ENCODE measurements at places on chromosomes 7 and 10. TPM values are rescaled to one million over a fixed set of nuclear protein-coding genes. Genes with fewer than 3 reads are reported as not detected.

DNA sequence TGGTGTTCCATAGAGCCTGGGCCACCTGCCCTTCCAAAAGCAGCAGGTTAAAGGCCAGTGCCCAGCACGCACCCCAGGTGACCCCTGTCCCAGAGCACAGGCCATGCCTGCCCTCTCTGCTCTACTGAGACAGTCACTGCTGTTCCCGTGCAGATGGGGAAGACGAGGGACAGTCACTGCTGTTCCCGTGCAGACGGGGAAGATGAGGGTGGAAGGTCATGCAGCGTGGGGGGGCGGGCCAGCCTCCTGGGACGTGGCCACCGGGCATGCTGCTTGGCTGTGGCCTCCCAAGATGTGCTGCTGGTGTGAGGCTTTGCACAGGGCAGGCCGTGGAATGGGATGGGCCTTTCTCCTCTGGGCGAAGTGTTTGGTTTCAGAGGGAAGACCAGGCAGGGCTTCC, 18.4 kb downstream of the LRRC27 start:
- no peak for DNase-seq

DNA sequence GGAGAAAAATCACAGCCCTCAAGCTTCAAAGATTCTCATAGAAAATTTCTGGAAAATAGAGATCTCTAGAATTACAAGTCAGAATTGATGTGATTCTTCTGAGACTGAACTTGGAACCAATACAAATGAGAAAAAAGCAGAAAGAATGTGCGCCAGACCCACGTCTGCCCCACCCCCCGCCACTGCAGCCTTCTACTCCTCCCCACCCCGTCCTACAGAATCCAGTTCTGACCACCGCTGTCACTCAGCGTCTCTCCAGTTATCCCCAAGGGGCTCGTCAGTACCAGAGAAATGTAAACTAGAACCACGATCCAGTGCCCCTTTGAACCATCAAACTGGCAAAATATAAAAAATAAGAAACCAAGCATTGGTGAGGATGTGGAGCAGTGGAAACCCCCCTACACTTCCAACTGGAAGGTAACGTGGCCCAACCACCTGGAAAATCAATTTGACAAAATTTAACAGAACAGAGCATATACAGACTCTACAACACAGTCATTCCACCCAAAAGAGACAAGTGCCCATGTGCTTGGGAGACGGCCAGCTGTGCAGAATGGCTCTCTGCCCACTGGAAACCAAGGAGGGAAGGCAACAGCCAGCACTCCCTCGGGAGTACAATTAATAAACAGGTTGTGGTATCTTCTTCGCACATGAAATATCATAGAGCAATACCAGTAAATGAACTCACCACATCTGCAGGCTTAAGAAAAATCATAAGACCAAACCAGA, 397.9 kb downstream of the TNS3 start:
- DNase-seq: no peak

DNA sequence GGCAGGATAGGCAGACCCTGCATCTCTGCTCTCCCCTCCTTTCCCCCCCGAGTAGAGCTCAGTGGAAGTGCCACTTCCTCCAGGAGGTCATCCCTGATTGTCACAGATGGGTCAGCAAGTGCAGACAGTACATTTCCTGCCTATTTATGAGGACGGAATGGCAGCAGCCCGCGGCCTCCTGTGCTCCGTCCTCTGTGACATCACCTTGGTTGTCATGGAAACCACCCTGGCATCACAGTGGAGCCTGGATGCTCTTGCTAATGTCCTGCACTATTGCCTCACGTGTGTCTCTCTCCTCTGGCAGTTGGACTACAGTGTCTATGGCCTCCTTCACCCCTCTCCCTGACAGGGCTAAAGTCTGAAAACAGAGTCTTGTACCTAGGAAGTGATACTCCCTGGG, 148.6 kb downstream of the SH3PXD2A start:
- no peak for DNase-seq

DNA sequence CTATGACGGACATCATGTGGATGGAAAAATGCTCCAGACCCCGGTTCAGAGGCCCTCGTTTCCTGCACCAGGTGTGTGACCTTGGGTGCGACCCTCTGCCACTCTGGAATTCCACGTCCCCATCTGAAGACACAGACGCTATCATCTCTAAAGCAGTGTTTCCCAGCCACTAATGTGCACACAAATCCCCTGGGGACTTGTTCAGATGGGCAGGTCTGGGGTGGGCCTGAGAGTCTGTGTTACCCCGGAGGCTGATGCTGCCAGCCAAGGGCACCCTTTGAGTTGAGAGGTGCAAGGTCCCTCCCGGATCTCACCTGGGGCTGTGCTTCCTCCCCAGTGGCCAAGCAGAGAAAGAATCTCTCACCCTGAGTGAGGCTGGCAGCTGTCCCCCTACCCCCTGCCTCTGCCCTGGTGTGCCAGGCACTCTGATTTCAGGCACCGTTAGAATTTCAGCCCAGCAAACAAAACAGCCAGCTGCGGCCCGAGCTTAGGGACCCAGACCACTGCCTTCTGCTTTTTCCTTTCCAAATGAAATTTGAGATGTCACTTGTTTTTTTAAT, 90.0 kb downstream of the SLIT1 start:
- DNase-seq: no peak

DNA sequence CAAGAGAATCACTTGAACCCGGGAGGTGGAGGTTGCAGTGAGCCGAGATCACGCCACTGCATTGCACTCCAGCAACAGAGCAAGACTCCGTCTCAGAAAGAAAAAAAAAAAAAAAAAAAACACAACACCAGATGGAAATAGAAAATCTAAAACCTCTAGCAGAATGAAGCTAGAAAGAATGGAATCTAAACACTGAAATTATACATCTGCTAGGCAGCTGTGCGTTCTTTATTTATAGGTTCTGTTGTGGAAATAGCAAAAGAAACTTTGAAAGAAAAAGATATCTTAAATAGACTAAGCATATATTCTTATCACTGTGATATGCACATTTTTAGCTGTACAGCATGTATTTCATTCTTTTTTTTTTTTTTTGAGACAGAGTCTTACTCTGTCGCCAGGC, 17.1 kb downstream of the BMPR1A start:
- no peak for DNase-seq

- no peak for DNase-seq
Measured at GRCh38 chr7:50367100-50367499, 62.6 kb downstream of the IKZF1 start.

GRCh38 chr7:39880556-39880955, 69.5 kb upstream of the CDK13 start:
- no peak for DNase-seq

DNA sequence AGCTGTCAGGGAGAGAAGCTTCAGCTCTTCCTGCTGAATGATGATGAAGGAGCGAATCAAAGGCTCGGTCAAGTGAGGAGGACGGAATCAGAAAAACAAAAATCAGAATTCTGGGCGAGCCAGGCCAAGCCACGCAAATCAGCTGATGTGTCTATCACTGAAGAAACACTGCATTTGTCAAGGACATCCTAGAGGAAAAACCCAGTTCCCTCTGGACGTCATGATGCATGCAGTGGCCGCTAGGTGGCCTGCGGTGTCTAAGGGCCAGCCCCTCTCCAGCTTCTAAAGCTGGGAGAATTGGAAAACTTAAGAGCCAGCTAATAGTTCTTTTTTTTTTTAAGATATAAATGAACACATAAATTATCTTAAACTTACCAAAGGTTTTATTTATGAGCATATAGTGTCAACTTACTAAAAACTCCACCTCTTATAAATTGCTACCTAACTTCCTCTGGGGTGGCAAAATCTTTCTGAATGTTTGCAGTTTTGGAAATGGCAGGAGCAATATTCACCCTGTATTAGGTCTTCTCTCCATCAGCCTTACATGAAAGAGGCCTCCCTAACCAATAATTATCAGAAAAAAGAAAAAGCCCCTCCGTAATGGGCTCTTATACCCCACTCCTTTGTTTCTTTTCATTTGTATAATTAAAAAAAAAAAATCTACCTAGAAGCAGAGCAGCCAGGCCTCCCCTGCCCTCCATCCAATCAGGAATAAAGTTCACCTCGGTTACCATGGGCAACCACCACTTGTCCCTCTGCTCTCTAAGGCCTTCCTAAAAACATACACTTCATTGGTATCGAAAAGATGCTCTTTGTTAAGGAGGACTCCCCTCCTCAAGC, 186.8 kb downstream of the USP6NL start:
- peak; percentile 13 for DNase-seq

DNA sequence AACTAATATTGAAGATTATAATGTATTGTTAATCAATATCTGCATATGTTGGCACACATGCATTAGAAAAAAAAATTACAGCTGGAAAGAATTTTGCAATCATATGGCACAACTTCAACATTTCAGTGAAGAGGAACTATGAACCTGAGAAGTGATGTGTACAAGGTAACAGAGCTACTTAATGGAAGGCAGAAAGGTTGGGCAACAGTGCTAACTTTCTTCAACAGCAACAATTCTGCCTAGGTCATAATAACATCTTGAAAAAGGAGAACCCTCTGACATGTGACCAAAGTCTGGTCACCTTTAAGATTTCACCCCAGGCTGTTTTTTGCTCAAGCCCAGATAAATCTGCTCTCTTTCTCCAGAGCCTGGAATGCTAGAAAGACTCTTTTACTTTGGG, 47.9 kb upstream of the SKAP2 start:
- DNase-seq: no peak

DNA sequence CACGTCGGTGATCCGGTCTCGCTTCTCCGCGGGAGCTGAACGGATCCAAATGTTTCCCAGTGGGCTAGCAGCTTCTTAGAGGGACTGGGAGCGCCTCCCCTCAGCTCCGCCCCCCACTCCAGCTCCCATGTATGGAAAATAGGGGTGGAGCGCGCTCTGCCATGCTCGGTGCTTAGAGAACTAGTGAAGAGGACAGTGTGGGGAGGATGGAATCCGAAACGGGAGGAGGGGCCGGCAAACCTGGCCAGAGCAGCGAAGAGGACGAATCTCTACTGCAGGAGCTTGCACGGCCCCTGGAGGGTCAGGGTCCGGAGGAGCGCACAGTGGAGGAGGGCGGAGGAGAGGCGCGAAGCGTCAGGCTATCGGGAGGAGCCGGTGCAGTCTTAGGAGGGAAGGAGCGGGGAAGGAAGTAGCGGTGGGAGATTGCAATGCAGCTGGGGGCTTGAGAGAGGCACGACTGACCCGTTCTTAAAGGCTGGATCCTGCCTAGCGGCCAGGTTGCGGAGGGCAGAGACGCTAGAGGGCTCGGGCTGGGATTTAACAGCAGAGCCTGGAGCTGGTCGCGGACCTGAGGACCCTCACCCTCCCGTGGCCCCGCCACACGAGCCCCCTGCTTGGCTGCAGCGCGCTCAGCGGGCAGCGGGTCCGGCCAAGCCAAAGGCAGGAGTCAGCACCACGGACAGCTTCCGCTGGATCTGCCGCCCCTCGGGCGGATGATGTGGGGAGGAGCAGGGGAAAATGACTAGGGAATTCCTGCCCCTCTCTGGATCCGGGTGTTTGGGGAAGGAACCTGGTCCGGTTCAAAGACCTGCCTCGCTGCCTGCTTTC, at the start of gene PRLHR:
Gene PRLHR (minus strand): TSS at position 51 of the 828 bp plus-strand sequence. CDS start 404 bp downstream, outside the sequence.
- no peak for DNase-seq

GRCh38 chr7:51160990-51161615, 155.5 kb downstream of the COBL start:
- no peak for DNase-seq

DNA sequence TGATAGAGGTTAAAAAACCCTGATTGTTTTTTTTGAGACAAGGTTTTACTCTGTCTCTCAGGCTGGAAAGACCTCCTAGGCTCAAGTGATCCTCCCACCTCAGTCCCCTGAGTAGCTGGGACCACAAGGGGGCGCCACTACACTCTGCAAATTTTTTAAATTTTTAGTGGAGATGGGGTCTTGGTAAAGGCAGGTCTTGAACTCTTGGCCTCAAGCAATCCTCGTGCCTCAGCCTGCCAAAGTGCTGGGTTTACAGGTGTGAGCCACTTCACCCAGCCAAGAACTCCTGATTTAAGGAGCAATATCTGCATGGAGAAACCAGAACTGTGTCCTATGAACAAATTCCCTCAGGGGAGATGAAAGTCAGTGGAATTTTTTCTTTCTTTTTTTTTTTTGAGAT, 7.3 kb upstream of the KLHDC10 start:
- no peak for DNase-seq

DNA sequence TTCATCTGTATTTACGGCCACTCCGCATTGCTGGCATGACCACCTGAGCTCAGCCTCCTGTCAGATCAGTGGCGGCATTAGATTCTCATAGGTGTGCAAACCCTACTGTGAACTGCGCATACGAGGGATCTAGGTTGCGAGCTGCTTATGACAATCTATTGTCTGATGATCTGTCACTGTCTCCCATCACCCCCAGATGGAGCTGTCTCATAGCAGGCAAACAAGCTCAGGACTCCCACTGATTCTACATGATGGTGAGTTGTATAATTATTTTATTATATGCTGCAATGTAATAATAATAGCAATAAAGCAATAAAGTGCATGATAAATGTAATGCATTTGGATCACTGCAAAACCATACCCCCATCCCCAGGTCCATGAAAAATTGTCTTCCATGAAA, 1172.9 kb upstream of the AUTS2 start:
- DNase-seq: no peak

GRCh38 chr7:43884209-43884608, 14.9 kb upstream of the MRPS24 start:
- no peak for DNase-seq

DNA sequence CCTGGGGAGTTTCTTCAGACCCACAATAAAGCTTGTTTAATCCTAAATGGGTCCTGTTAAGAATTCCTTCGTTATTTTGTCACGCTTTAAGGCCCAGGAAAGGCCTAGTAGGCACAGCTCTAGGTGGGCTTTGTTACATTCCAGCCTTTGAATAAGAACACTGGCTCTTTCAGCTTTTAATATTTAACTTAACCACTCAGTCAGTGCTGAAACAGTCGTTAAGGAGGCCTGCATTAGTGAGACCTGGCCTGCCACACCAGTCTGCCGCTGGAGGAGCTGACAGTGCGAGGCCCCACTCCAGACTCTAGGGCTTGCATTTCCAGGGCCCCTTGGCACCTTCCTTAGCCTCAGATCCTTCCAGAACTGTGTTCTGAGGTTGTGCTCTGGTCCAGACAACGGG, 351.4 kb downstream of the GLRX3 start:
- no peak for DNase-seq

- no peak for DNase-seq
Measured at GRCh38 chr7:42961170-42961569, 29.0 kb downstream of the MRPL32 start.

Gene INPP5A
- total RNA-seq: 23.9 TPM

Gene AKR1C8
- not detected for total RNA-seq

Gene TCF7L2
- 1.9 TPM for total RNA-seq

Gene CALHM3
- not detected for total RNA-seq

Gene LBX1
- not detected for total RNA-seq

Gene LRRN3
- not detected for total RNA-seq

Gene SSC4D
- 0.46 TPM for total RNA-seq

Gene MOGAT3
- not detected for total RNA-seq

Gene C10orf67
- not detected for total RNA-seq

Gene PRKCQ
- 0.33 TPM for total RNA-seq

Gene LIPM
- total RNA-seq: not detected

Gene CTAGE4
- 0.07 TPM for total RNA-seq

Gene TAS2R3
- total RNA-seq: 0.46 TPM

Data from pulmonary artery endothelial cell (primary cell).